ENCODE measurements at places on chromosomes 1 and 21.

- no peak for DNase-seq
Measured at GRCh38 chr1:160640359-160641123, 6.3 kb downstream of the SLAMF1 start.

GRCh38 chr1:209899948-209900347 is 38.1 kb upstream of the SYT14 start:
- no peak for DNase-seq

GRCh38 chr1:114008993-114009392 is 29.7 kb downstream of the OLFML3 start:
- DNase-seq, result no peak

DNA sequence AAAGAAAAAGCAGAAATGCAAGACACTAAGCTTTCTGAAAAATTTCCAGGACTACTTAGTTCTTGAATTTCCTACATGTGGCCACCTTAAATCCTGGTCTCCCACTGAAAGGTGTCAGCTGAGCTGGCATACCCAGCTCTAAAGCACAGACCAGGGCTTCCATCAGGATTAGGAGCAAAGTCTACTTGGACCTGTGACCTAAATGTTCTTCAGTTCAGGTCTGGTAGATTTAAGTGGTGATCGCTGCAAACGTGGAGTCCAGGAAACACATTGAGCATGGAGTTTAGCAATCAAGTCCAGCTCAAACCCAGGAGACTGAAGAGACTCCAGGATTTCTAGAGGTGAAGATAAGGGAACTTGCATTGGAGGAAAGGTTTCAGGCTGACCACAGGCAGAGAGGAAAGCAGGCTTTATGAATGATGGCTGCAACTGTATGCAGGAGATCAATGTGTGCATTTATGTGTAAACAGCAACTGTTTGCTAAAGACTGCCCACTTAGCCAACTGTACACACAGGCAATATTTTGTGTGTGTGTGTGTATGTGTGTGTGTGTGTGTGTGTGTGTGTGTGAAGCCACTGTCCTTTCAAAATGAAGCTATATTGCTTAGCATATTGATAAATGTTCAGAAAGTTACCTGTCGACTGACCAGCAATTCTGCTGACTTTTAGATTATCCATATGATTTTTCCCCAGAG is 75.2 kb downstream of the LMX1A start:
- no peak for DNase-seq

DNA sequence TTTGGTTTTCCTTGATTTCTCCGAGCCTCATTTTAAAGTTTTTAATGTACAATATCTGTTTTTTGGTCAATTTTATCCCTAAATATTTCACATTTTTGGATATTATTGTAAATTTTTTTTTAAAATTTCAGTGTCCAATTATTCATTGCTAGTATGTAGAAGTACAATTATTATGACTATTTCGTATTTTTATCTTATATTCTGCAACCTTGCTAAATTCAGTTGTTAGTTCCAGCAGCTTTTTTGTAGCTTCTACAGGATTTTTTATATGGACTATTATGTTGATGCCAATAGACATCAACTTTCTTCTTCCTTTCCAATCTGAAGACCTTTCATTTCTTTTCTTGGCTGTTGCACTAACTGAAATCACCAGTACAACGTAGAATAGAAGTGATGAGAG is 4.1 kb upstream of the PLA2G2F start:
- DNase-seq, result no peak

DNA sequence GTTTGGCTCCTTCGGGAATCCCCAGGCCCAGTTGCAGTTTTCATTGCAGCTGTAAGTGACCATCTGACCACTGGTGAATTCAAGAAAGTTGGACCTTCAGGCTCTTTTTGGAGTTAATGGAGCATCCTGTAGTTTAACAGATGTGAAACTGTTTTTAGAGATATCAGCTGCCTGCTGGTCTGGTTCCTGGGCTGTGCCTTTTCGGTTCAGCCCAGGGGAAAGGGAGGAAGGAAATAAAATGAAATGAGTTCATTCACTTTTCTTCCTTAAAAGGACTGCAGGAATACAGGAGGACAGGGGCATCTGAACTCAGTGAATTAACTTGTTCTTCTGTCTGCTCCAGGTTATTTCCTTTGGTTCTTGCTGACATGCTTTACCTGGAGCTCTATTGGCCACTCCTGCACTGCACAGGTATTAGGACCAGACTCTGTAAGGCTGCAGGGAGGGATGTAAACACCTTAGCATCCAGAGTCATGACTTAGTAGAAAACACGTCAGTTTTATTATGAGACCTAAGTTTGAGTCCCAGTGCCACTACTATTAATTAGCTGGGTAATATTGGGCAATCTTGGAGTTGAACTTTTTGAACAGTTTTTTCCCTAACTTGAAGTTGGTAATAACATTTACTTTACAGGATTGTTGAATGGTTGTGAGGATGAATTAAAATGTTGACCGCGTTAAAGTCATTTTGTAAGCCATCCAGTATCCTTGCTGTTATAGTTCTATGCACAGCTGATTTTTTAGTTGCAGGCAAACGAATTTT is 83.6 kb downstream of the LRRC8D start:
- no peak for DNase-seq

DNA sequence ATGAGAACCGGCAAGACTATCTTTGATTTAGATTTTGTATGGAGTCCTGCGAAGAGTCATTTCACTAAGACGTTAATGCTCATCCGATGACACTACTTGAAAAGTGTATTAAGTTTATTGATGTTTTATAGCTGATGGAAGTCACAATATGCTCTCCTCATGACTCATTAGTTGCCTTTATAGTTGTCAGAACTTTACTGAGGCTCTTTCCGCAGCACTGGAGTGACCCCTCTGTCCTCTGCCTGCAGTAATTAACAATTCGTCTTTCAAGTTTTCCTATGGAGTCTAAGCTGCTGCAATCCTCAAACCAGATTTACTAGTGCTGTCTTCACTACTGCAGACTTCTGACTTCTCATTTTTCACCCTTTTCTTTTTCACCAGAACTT is 853 bp downstream of the USP16 start:
- no peak for DNase-seq

DNA sequence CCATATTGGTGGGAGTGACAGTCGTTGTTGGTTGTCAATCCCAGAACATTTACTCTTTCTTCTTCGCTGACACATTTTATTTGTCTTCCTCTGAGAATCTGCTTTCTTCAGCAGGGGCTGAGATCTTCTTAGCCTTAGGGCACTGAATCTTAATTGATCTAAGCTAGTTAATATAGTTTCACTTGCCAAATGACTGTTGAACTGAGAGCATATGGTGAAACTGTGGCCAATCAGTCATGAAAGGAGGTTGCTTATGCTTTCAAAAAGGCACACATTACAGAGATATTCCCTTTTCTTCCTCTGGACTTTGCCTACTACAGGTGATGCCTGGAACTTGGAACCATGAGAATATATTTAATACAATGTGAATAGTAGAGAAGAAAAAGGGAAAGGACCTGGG is 60.0 kb upstream of the KIAA0040 start:
- DNase-seq, result no peak

DNA sequence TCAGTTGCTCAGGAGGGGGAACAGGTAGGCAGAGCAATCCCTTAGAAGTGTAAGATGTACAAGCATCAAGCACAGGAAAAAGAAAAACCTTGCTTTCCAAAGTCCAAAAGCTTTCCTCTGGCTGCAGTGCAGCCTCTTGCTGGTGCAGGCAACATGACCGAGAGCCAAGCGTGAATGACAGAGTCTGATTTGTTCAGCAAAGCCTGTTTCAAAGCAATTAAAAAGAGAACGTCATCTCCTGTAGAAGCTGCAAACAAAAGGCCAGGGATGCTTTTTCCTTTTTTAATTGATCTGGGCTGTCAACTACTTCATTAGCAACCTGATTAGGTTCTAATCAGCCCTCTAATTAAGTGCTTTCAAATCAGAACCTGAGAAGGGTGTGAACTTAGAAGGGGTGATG is 38.2 kb upstream of the PLA2G2C start:
- no peak for DNase-seq

GRCh38 chr1:24967962-24968361 is 37.9 kb upstream of the RUNX3 start:
- DNase-seq, result no peak
